NCI-H345 (cell line): ENCODE measurements at places on chromosomes 7 and 10.

DNA sequence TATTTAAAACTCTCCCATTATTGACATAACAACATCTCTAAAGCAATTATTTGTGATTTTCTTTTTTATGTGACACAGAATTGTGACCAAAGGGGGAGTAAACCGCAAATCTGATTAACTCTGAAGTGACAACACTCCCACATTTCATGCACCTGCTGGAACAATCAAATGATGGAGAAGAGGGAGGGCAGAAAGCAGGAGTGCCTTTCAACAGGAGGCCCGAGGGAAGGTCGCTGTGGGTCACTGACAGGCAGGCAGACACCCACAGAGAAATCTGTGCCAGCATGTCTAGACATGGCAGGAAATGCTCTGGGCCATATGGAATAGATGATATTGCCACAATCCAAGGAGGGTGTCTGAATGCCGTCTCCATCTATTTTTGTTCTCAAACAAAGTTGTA, 247.3 kb downstream of the DOCK4 start:
- peak; percentile 82 for DNase-seq

GRCh38 chr7:20403331-20403730, 72.6 kb downstream of the ITGB8 start:
- no peak for DNase-seq

DNA sequence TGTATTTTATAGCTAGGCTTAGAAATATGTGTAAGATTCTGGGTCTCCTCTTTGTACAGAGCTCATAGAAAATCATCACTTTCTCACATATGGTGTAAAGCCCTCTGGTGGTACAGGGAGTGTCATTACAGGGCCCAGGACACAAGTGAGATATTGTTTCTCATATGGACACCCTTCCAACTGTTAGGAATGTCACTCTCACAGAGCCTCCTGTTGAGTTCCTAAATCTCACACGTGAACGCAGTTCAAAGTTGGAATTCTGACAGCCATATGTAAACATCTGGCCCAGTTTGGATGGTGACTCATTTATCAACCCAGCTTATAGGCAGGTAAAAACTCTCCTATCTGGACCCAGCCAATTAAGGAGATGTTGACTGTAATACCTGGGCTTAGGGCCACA, 35.4 kb upstream of the ZNF107 start:
- DNase-seq: peak; percentile 30

- no peak for DNase-seq
Measured at GRCh38 chr7:138125598-138126111, 49.4 kb downstream of the AKR1D1 start.

DNA sequence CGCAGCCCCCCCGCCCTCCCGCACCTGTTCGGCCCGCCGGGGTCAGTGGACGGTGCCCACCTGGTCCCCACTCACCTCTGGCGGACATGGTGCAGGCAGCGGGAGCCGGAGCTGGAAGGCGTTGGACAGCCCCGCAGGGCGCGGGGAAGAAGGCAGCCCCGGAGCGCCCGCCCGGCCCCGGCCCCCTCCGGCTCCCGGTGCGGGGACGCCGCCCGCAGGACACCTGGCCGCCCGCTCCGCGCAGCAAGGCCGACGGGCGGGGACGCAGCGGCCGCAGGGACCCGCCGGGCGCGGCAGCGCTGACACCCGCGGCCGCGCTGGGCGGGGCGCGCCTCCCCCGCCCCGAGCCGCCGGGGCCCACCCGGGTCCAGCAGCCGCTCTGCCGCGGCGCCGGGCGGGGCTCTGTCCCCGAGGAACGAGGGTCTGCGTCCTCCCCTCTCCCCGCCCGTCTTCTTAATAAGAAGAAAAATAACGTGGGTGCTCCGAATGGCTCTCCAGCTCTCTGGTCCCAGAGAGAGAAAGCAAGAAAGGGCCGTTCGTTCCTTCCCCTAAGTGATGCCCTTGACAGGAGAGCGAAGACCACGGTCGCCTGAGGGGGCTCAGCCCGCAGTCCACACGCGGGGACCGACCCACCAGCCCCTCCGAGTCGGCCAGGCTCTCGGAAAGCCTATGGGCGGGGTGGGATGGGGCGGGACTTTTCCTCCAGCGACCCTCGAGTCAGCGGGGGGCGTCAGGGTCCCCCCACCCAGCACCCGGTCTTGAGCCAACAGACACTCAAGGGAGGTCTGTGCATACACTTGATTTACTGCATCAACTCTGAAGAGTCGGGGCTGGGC, 53.4 kb upstream of the FHIP2A start:
- DNase-seq: no peak

- no peak for DNase-seq
Measured at GRCh38 chr7:93828260-93828659, 62.3 kb downstream of the TFPI2 start.

DNA sequence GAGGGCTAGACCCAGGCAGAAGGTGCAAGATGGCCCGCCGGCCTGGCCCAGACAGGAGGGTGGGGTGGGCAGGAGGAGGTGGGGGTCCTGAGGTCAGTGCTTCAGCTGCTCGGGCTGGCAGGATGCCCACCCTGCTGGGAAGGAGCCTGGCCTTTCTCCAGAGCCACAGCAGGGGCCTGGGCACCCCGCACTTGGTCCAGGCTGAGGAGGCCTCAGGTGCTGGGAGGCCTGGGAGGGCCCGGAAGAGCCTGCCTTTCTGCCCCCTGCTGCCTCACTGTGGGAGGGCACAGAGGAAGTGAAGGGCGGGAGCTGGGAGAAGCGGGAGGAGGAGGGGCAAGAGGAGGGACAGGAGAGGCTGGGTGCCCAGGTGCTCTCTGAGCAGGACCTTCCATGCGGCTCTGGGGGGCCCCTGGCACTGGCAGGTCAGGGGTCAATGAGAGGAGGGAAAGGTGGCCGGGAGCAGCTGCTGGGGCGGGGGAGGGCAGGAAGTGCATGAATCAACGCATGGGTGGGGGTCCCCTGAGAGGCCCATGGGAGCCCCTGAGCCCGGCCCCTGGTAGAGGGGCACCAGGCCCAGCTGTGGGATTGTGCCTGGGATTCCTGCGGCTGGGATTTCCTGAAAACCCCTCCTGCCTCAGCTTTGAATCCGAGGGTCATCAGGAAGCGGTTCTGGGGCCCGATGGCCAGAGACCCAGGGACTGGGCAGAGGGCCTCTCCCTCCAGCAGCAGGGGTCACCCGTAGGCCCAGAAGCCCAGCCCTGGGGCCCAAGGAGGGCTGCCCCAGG, 49.9 kb downstream of the PWWP2B start:
- DNase-seq: peak; percentile 79

DNA sequence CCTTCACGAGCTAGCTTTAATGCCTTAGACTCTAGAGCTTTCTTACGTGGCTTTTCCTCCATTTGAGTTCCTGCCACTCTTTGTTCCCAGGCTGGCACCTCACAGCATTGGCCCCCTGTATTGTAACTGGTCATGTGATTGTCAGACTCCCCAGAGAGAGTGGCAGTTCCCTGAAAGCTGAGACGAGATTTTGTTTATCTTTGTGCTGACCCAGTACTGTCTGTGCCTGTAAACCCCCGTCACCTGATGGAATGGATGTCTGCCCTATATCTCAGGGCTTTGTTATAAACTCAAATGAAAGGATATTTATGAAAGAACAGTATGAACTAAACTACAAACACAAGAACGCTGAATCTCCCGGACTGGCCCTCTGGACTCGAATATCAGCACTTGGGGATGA, 13.0 kb downstream of the NOBOX start:
- DNase-seq: peak; percentile 12

DNA sequence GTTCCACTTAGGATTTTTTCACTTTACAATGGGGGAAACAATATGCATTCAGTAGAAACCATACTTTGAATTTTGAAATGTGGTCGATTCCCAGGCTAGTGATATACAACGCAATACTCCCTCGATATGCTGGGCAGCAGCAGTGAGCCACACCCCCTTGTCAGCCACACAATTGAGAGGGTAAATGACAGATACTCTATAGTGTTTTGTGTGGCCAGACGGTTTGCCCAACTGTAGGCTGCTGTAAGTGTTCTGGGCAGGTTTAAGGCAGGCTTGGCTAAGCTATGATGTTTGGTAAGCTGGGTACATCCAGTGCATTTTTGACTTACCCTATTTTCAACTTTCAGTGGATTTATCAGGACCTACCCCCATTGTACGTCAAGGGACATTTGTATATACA, 169.6 kb upstream of the KIAA1217 start:
- DNase-seq: no peak
